Stimulated activated memory B cell treated with anti-CD40 and anti-IgM and Interleukin-4, amounts not matched to agents 10 μg/mL and 1 μg/mL and 100 μg/mL, for 72 hours (primary cell): ENCODE measurements at places on chromosomes 7 and 10.
A peak's percentile ranks its signal among the peaks of the same experiment; 100 is the strongest.

DNA sequence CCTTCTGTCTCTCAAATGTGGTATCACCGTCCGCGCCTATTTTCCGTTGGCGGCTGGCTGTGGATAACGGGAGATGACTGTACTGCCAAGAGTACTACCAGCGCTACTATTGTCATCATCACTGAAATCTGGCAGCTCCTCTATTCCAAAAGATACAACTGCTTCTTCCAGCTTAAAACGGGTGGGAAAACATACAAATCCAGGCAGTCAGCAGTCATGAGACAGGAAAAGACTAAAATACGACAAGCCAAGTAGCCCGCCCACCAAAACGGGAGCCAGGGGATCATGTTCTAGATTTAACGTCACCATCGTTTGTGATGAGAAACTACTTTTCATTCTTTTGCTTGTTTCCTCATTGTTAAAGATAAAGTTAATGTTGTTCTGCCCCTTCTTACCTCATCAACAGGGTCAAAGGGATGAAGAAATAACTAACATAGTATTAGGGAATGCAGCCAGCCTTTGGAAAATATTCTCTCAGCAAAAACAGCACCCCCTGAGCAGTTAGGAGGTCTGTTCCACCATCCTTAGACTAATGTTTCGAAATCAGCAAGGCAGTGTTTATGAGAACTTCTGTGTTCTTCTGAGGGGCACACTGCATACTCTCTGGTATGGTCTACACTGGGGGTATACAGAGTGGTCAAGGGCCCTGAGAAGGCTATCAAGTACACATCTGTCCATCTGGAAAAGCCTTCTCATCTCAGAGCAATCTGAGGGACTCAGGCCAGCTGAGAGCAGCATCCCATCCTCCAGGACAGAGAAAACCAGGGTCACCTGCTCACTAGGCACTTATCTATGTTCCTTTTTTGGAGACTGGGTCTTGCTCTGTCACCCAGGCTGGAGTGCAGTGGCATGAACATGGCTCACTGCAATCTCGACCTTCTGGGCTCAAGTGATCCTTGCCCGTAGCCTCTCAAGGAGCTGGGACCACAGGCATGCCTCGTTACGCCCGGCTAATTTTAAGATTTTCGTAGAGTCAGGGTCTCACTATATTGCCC, 47.5 kb downstream of the GNA12 start:
- no peak for ATAC-seq

DNA sequence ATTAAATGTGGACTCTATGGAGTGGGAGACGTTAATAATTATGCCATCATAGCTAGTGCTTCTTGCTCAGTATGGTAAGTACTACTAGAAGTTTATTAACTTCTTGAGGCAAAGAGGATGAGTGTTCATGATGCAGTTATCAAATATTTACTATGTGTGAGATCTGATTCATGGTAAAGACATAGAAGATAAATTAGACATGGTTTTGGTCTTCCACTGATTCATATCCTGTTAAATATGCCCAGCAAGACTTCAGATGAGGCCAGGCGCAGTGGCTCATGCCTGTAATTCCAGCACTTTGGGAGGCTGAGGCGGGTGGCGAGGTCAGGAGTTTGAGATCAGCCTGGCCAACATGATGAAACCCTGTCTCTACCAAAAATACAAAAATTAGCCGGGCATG, 547.1 kb upstream of the ANKRD30A start:
- ATAC-seq: no peak

DNA sequence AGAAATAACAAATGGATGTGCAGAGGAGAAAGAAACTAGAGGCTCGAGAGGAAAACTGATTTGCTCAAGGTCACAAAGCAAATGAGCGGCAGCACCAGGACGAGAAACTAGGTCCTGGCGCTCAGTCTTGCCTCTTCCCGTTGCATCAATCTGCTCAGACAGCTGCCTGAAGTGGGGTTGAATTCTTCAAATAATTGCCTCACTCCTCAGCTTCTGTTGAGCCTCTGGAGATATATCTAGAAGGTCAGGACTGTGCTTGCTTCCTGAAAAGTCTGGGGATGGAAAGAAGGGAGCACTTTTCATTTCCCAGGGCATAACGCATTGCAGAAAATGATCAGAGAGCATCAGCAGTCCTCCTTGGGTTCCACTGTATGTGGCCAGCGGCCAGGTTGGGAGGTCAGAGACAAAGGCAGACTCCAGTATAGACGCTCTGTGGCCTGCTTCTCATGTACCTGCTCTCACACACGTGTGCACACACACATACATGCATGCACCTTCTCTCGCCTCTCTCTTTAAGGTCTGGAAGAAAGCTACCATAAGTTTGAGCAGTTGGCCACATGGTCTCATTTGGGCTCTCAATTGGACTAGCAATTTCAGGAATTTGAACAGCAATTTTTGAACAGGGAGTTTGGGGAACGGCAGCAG, 83.7 kb upstream of the DUSP5 start:
- peak; percentile 28 for ATAC-seq

GRCh38 chr10:65348637-65349036, 1577.2 kb upstream of the LRRTM3 start:
- no peak for ATAC-seq
